RWPE2 (cell line): ENCODE measurements at places on chromosomes 7 and 10.
A peak's percentile ranks its signal among the peaks of the same experiment; 100 is the strongest.

DNA sequence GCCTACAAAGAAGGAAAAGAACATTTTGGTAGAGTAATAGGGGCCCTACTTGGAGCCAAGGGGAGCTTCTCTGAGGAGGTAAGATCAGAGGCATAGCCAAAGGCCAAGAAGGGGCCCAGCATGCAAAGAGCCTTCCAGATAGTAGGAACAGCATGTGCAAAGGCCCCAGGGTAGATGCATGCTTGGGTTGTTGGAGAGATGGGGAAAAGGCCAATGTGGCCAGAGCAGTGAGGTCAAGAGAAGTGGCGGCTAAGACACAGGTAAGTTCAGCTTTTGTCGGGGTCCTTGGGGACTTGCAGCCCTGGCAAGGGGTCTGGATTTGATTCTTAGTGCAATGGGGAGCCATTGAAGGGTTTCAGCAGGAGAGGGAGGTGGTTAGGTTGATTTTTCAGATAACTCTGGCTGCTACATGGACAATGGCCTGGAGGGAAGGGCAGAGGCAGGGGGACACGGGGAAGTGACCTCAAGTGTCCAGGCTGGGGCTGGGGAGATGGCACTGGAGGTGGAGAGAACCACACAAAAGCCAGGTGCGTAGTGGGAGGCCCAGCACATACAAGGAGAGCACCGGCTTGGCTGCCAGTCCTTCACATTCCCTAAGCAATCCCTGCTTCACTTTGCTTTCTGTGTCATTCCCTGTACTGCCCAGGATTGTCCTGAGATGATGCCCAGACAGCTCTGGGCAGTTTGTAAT, 16.5 kb downstream of the GRID1 start:
- no peak overlapping the region for H3K4me3 ChIP-seq
- H3K4me1 ChIP-seq, result peaks cover 20% of the 10 kb centered on the region
- H3K27me3 ChIP-seq, result no peaks in the 10 kb centered on the region
- H3K36me3 ChIP-seq, result no peaks in the 10 kb centered on the region
- DNase-seq, result peak; percentile 6

DNA sequence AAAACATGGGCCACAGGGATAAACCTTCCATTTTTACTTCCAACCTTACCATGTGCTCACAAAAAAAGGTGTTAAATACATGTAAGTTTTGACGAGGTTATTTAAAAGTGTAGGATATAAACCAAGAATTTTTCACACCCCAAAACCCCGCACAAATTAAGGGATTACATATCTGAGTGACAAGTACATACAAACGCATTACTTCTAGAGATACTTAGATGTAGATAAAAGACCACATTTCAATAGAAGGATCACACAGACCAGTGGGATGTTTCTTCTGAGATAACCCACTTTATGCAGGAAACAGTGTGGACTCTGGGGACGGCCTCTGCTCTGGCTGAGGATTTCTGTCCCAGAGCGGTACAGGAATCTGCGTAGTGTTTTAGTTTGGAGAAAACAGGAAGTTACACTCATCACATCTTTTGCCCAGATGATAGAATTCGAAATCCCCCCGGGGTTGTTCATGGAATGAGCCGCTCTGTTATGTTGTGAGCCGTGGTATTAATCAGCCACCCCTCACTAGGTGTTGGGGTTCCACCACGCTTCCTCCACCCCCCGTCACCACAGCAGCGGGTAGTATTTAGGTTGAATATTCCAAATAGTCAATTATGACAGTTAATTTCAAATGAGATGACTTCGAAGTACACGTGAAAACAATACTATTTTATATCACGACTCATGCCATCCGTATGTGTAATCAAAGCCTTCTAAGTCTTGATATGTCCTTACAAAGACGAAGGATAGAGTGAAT, 1.3 kb upstream of the CUL1 start:
- H3K36me3 ChIP-seq, result no peaks in the 10 kb centered on the region
- no peak for DNase-seq

DNA sequence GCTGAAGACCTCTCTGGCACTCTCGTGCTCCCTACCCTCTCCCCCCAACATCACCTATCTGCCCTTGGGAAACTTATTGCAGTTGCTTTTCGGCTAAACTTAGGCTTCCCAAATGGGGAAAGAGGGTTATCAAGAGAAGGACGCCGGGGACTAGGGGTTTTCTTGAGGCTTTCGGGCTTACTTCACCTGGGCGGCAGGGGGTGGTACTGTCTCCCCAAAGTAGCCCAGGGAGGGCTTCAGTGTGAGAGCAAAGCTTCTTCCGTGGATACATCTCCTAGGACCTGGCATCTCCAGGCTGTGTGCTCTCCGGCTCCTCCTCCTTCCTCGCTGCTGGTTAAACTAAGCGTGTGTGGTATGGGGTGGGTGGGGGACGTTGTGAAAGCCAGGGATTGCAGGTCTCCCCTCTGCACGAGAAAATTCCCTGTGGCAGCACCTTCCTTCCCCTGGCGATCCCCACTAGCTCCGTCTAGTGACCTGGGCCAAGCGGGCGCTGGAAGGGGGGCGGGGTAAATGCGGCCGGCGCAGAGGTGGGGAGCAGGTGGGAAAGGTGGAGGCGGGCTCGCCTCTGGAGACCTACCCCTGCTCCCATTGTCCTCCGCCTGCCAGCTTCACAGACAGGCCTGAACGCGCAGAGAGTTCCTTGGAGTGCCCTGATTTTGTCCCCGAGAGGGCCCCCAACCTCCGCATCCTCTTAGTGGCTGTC, 1.1 kb downstream of the PLXDC2 start:
- H3K36me3 ChIP-seq, result no peaks in the 10 kb centered on the region; the same call in 1 of the 2 replicates
- H3K4me3 ChIP-seq, result peak overlapping the region; percentile 37
- no peak for DNase-seq

GRCh38 chr10:29951441-29951931, 107.9 kb downstream of the JCAD start:
- H3K4me1 ChIP-seq, result peaks cover 58% of the 10 kb centered on the region
- no peak overlapping the region for H3K4me3 ChIP-seq
- H3K36me3 ChIP-seq, result no peaks in the 10 kb centered on the region
- H3K27me3 ChIP-seq, result no peaks in the 10 kb centered on the region

DNA sequence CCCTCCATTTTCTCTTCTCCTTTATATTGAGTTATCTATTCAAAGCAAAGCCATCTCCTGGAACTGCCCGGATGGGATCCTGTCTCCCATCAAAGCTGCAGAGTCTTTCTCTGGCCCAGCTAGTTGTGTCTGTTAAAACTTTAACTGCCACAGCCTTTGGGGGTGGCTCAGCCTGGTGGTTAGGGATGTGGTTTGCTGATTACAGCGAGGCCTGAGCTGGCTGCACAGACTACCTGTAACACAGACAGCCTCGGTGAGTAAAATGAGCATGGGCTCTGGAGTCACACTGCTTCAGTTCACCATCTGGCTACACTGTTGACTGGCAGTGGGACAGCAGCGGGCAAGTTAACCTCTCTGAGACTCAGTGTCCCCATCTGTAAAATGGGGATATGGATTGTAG, 18.4 kb upstream of the HABP2 start:
- H3K4me1 ChIP-seq, result no peaks in the 10 kb centered on the region
- H3K36me3 ChIP-seq, result no peaks in the 10 kb centered on the region
- no peak overlapping the region for H3K27ac ChIP-seq

DNA sequence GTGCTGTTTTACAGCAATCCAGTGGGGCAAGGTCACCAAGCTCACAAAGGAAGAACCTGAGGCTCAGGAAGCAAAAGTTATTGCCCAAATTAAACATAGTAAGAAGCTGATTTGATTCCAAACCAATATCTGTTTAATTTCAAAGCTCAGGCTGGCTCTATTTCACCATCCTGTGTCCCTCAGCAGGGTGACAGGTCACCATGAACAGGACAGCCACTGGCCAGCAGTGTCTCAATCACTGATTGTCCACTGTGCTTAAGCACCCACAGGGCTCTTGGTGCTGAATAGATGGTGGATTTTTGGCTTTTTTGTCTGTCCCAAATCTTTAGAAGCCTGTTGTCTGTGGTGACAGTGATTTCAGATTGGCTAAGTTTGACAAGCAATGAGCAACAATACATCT, 146.4 kb upstream of the ZNF32 start:
- no peak overlapping the region for H3K4me3 ChIP-seq
- no peaks in the 10 kb centered on the region for H3K27me3 ChIP-seq
- DNase-seq, result no peak

GRCh38 chr7:70334295-70334694, 736.0 kb downstream of the AUTS2 start:
- no peak overlapping the region for H3K27ac ChIP-seq
- H3K4me1 ChIP-seq, result no peaks in the 10 kb centered on the region
- DNase-seq, result no peak
- no peaks in the 10 kb centered on the region for H3K27me3 ChIP-seq

DNA sequence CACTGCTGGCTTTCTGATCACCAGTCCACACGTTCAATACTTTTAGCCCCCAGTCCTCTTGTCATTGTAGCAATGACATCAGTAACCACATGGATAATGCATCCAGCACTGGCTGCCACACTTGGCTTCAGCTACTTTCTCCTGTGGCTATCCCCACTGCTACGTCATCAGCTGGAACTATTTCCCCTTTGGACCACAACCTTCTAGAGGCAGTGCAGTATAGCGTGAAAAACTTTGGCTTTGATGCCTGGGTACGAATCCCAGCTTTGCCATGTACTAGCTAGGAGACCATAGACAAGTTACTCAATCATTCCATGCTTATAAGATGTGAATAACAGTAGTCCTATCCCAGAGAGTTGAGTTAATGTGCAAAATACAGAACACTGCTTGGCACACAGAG, 63.2 kb downstream of the CCDC3 start:
- peaks cover 11% of the 10 kb centered on the region for H3K4me1 ChIP-seq
- H3K27me3 ChIP-seq, result no peaks in the 10 kb centered on the region
- H3K36me3 ChIP-seq, result no peaks in the 10 kb centered on the region
- H3K27ac ChIP-seq, result no peak overlapping the region

DNA sequence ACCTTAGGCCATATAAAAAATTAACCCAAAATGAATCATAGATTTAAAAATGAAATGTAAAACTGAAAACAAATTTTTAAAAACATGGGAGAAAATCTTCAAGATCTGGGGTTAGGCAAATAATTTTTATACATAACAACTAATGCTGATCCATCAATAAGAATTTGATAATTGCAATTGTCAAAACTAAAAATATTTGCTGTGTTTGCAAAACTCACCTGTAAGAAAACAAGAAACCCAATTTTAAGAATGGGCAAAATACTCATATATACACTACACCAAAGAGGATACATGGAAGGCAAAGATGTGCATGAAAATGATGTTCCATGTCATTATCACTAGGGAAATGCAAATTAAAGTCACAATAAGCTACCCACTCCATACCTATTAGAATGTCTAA, 194.8 kb upstream of the NRP1 start:
- DNase-seq, result no peak
- no peaks in the 10 kb centered on the region for H3K27me3 ChIP-seq
- H3K36me3 ChIP-seq, result no peaks in the 10 kb centered on the region
- no peak overlapping the region for H3K4me3 ChIP-seq
- H3K27ac ChIP-seq, result no peak overlapping the region

- H3K4me1 ChIP-seq, result no peaks in the 10 kb centered on the region
- H3K4me3 ChIP-seq, result no peak overlapping the region
- H3K36me3 ChIP-seq, result no peaks in the 10 kb centered on the region
- no peak for DNase-seq
- H3K27ac ChIP-seq, result no peak overlapping the region
- no peaks in the 10 kb centered on the region for H3K27me3 ChIP-seq
Measured at GRCh38 chr10:11444155-11444530, 167.3 kb downstream of the USP6NL start.

DNA sequence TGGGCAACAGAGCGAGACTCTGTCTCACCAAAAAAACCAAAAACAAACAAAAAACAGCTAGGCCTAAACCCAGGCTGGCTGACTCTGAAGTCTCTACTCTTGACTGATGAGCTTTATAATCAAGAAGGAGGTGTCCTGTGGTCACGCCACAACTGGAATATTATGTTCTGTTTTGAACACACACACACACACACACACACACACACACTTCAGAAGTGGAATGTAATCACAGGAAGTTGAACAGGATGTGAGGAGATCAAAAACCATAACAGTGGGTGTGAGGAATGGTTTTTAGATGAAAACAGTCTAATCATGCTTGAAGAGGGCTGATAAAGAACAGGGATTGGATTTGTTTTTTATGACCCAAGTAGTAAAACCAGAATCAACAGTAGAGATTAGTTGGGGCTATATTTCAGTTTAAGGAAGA, 51.1 kb upstream of the IL6 start:
- H3K27ac ChIP-seq, result no peak overlapping the region
- no peak overlapping the region for H3K4me3 ChIP-seq
- H3K36me3 ChIP-seq, result no peaks in the 10 kb centered on the region
- H3K27me3 ChIP-seq, result no peaks in the 10 kb centered on the region

- peak within 1 kb of the TSS; percentile 66 for H3K4me3 ChIP-seq
- DNase-seq, result peak; percentile 85
- H3K36me3 ChIP-seq, result 0 out of 2 replicates have a peak, but pooled peaks cover 5% of the 10 kb centered on the region
- no peaks in the 10 kb centered on the region for H3K27me3 ChIP-seq
- H3K27ac ChIP-seq, result peak within 1 kb of the TSS; percentile 55
- H3K4me1 ChIP-seq, result peaks cover 7% of the 10 kb centered on the region
Measured at GRCh38 chr10:98134431-98135221, at the start of gene R3HCC1L. Gene R3HCC1L (plus strand): TSS chr10:98134657. CDS start chr10:98208115, 73,458 bp downstream.

GRCh38 chr7:4056552-4057288, 625.4 kb upstream of the FOXK1 start:
- no peak overlapping the region for H3K27ac ChIP-seq
- no peaks in the 10 kb centered on the region for H3K36me3 ChIP-seq
- H3K4me1 ChIP-seq, result no peaks in the 10 kb centered on the region
- H3K27me3 ChIP-seq, result no peaks in the 10 kb centered on the region
- H3K4me3 ChIP-seq, result no peak overlapping the region

- DNase-seq, result peak; percentile 71
- H3K27ac ChIP-seq, result no peak overlapping the region
- H3K4me1 ChIP-seq, result no peaks in the 10 kb centered on the region
- H3K27me3 ChIP-seq, result no peaks in the 10 kb centered on the region
- H3K4me3 ChIP-seq, result no peak overlapping the region
Measured at GRCh38 chr7:56074371-56074791, 10.3 kb downstream of the SUMF2 start.

- DNase-seq, result no peak
- no peaks in the 10 kb centered on the region for H3K36me3 ChIP-seq
- no peak overlapping the region for H3K4me3 ChIP-seq
- no peak overlapping the region for H3K27ac ChIP-seq
- peaks cover 8% of the 10 kb centered on the region for H3K4me1 ChIP-seq
Measured at GRCh38 chr10:60041489-60042133, 135.3 kb upstream of the CCDC6 start.

DNA sequence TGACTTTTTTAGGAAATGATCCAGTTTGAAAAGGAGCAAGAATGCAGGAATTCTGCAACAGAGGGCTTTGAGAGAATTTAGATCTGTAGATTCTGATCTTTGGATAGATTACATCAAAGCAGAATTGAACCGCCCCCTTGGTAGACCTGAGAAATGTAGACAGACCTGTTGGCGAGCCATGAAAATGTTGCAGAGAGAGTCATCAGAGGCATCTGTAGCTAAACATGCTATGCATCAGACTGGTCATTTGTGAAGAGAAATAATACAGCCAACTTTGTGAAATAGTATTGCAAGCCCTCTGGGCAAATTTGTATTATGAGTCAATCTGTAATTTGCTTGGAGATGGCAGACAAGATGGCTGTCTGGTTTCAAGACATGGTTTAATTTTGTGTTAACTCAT, 4.3 kb upstream of the C1GALT1 start:
- DNase-seq, result no peak
- no peak overlapping the region for H3K4me3 ChIP-seq
- peaks cover 36% of the 10 kb centered on the region for H3K4me1 ChIP-seq
- no peaks in the 10 kb centered on the region for H3K27me3 ChIP-seq

GRCh38 chr7:140223515-140224221, 46.9 kb upstream of the KDM7A start:
- no peak for DNase-seq
- H3K4me3 ChIP-seq, result no peak overlapping the region
- H3K27me3 ChIP-seq, result no peaks in the 10 kb centered on the region
- no peaks in the 10 kb centered on the region for H3K4me1 ChIP-seq
- no peak overlapping the region for H3K27ac ChIP-seq
